CD8-positive, alpha-beta memory T cell (primary cell): ENCODE measurements at places on chromosomes 2 and 18. TPM values are rescaled to one million over a fixed set of nuclear protein-coding genes. Genes with fewer than 3 reads are reported as not detected.

GRCh38 chr2:176187899-176188773, at the start of gene HOXD1:
Gene HOXD1 (plus strand): TSS chr2:176188668. CDS start chr2:176188802, 134 bp downstream.
- DNase-seq = no peak

DNA sequence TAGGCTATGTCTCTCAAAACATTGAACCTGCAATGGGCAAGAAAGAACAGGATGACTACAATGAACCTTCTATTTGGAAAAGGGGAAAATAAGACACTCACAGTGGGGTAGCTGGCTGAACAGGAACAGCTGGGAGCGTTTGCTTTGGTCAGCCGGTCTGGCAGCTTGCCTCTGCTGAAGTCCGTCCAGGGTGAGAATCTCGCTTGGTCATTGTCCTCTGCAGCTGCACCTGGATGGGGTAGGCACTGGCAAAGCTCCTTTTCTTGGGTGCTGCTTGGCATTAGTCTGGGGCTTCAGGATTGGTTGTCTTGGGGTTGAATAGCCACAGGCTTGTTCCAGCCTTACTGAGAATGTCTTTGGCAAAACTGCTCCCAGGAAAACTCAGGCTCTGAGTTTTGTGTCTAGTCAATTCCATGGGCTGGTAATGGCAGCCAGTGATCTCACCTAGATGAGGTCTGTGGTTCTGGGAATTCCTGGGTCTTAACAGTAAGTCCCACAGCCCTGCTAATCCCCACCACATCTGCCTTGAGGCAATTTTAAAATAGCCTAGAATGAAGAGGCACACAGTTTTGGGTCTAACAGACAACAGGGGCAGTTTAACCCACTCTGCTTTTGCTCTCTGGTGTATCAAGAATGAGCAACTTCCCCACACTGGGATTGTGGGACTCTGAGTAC, 13.4 kb downstream of the NEDD4L start:
- no peak for DNase-seq

DNA sequence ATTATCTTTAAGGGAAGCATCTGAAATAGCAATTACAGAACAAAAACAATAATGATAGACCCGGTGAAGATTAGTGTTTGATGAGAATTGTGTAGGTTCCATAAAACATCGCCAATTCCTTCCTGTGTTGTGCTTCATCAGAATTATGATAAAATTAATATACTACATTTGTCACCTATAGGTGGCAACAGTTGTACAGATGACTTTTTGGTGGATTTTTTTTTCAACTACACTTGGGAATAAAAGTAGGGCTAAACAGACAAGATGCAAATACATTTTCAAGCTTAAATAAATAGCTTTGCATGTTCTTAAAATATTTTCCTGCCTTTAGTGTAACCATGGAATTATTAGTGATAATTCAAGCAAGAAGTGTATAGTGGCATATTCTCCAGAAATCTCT, 7.0 kb upstream of the LYPD1 start:
- DNase-seq = no peak

DNA sequence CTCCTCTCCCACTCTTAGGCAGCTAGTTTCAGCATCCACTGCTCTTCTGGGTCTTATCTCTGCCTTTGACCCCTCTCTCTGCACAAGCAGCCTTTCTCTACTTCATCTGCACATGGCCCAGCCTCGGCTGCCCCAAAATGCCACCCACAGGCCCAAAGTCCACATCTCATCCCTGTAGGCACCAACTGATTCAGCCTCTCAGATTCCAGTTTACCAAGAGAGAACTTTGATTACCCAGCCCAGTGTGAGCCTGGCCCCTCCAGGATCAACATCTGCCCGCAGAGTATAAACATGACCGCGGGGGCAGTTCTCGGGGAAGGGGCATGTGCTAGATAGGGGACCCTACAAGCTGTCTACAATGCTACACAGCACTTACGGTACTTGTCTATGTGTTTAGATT, 141.7 kb downstream of the RTN4 start:
- no peak for DNase-seq

- no peak for DNase-seq
Observed at GRCh38 chr2:165699946-165700345, 94.1 kb downstream of the GALNT3 start.

GRCh38 chr2:1501991-1502390, 88.7 kb downstream of the TPO start:
- no peak for DNase-seq

GRCh38 chr2:160125828-160126227, 63.4 kb upstream of the PLA2R1 start:
- DNase-seq = no peak

DNA sequence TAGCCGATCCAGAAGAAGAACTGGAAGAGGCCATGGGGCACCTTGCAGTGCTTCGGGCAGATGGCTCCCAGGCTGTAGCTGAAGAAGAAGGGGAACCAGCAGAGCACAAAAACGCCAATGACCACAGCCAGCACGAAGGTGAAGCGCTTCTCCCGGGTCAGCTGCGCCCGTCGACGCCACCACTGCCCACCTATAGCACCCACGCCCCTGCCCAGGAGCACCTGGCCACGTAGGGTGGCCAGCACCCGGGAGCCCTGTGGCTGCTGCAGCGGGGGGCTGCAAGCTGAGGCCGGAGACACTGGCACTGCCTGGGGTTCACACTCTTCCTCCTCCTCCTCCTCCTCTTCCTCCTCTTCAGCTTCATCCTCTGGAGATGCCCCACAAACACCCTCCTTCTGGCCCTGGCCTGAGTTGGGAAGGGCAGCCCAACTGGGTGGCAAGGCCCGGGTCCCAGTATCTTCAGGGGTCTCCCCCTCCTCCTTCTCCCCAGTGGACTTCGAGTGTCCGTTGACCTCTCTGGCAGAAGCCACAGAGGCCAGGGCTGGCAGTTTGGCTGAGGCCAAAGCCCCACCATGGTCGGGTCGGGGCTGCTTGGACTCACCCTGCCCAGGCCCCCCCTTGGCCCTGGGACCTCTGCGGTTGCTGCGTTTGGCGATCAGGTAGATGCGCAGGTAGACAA, 1.3 kb downstream of the ADRA2B start:
- DNase-seq = no peak

DNA sequence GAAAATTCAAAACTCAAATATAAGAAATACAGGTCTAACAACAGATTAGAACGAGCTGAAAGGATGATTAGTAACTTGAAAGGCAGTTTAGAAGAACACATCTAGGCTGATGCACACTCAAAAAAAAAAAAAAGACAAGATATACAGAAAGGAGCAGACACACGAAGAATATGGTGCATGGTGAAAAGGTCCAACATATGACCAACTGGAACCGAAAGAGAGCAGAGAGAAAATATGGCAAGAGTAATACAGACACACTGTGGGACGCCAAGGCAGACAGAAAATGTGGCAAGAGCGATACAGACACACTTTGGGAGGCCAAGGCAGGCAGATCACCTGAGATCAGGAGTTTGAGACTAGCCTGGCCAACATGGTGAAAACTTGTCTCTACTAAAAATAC, 39.8 kb downstream of the NDUFA10 start:
- no peak for DNase-seq

DNA sequence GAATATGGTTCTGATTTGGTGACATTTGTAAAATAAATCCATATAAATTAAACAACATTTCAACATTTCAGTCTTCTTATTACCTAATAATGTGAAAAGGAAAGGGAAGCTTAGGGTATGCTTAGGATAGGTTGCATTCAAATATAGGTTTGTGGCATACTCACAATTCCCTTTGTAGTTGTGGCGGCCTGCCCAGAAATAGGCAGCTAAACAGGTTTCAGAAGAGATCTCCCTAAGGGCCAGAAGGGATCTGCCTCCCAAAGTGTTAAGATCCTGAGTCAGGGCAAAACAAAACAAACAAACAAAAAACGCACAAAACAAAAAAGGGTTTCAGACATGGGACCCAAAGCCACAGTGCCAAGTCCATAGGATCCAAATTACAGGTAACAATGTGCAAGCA, 41.4 kb upstream of the TCF7L1 start:
- DNase-seq = no peak

- DNase-seq = no peak
Observed at GRCh38 chr18:69400253-69400975, at the start of gene DOK6. Gene DOK6 (plus strand): TSS chr18:69400888.

- DNase-seq = no peak
Observed at GRCh38 chr2:46679761-46680160, 200.4 kb downstream of the TMEM247 start.

- DNase-seq = no peak
Observed at GRCh38 chr2:235328991-235329390, 164.9 kb upstream of the AGAP1 start.

C2orf66 gene
- total RNA-seq = not detected

RFTN2 gene
- total RNA-seq = 0.09 TPM

ABCG5 gene
- total RNA-seq = not detected

MC4R gene
- total RNA-seq = not detected
